Activated T-helper 17 cell treated with anti-CD3 and anti-CD28 coated beads, Interleukin-2, amount 50 U/mL, for 72 hours (primary cell): ENCODE measurements at places on chromosomes 2 and 18. TPM values are rescaled to one million over a fixed set of nuclear protein-coding genes. Genes with fewer than 3 reads are reported as not detected.

DNA sequence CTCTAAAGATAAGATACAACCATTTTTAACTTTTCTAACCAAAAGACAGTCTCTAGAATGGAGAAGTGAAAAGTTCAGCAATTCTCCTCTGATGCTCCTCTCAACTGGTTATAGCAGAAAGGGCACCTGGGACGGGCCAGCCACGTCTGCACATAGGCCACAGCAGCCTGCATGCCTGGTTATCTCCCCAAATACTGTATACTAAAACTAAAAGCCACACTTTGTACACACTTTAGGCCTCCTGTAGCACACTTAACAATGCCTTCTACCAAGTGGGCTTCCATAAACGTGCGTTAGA, 179.1 kb downstream of the ANKRD44 start:
- no peak for ATAC-seq

- no peak for ATAC-seq
These were observed 65.8 kb downstream of the FAM210A start for GRCh38 chr18:13660510-13660909.

- ATAC-seq, result no peak
These were observed 493.0 kb downstream of the PLCL1 start for GRCh38 chr2:198297350-198297749.

DNA sequence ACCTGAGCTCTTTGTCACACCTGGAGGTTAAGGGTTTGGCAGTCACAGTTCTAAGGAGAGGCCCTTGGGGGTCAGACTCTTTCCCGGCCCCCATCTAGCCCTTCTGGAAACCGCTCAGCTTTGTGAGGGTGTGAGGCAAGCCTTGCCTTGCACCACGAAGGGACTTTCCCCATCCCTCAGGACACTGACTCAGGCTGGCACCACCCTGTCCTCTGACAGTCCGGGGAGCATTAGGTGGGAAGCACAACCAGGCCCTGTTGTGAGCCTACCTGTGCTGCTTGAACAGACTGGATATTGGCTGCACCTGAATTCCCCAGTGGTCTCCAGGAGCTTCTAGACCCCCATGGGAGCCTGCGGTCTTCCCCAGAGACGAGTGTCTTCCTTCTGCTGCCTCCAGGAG, 47.0 kb upstream of the GBX2 start:
- ATAC-seq, result no peak

- ATAC-seq, result no peak
These were observed 75.5 kb downstream of the KYNU start for GRCh38 chr2:142952793-142953494.

DNA sequence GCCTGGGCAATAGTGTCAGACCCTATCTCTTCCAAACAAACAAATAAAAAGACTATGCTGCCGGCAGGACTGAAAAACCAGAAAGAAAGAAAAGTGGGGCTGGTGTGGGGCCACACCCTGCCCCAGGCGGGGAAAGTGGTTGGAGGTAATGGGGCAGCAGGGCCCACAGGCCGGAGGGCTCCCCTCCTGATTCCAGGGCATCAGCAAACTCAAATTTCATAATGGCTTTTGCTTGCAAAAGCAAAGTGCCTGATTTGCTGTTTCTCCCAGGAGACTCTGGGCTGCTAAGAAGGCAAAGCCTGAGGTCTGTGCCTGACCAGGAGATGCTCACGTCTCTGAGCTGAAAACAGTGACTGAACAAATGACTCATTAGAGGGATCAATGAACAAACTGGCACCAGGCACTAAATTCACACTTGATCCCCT, 121.9 kb downstream of the HDAC4 start:
- peak; percentile 12 for ATAC-seq

- no peak for ATAC-seq
These were observed 158.5 kb upstream of the ALKAL2 start for GRCh38 chr2:446303-446874.

DNA sequence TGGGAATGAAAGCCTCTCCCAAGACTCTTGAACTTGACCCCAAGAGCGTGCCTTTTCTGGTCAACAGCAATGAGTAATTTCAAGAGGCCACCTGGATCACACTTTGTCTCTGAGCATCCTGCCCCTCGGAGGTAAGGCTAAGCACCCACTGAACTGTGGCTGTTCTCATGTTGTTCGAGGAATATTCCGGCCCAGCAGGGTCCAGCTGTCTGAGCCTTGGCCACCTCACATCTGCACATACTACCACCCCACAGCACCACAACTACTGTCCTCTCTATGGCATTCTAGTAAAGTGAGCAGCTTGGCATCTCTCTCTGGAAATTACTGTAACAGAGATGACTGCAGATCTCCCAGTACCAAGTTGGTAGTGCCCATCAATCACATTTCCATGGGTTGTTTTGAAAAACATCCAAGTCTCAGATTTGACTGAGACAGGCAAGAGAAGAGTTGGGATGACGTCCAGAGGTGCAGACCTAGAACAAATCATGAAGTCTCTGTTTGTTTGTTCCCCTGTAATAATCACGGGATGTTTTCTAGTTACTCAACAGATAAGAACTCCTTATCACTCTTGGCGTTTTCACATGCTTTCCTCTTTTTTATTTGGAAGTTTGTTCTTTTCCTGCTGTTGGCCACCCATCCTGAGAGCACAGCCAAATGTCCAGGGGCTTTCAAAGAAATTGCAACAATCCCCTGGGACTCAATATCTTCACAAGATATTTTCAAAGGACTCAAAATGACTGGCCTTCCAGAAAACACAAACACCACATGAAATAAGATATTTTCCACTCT, 336.0 kb upstream of the TNP1 start:
- no peak for ATAC-seq

DNA sequence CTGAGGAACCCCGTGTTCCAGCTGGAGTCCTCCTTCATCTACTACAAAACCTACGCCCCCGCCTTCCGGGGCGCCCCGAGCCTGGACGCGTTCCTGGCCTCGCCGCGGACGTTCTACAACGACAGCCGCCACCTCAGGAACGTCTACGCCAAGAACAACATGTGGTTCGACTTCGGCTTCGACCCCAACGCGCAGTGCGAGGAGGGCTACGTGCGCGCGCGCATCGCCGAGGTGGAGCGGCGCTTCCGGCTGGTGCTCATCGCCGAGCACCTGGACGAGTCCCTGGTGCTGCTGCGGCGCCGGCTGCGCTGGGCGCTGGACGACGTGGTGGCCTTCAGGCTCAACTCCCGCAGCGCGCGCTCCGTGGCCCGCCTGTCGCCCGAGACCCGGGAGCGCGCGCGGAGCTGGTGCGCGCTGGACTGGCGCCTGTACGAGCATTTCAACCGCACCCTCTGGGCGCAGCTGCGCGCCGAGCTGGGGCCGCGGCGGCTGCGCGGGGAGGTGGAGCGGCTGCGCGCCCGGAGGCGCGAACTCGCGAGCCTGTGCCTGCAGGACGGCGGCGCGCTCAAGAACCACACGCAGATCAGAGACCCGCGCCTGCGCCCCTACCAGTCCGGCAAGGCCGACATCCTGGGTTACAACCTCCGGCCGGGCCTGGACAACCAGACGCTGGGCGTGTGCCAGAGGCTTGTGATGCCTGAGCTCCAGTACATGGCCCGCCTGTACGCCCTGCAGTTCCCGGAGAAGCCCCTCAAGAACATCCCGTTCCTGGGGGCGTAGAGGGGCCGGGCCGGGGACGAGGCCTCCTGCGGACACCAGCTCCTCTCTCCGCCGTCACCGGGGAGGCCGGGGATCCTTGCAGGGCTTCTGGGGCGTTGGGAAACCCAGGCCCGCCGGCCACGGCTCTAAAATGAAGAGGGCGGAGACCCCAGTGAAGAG, 5.3 kb upstream of the NEU4 start:
- ATAC-seq, result peak; percentile 68

GRCh38 chr2:191922736-191923651, 76.1 kb upstream of the CAVIN2 start:
- ATAC-seq, result no peak

DNA sequence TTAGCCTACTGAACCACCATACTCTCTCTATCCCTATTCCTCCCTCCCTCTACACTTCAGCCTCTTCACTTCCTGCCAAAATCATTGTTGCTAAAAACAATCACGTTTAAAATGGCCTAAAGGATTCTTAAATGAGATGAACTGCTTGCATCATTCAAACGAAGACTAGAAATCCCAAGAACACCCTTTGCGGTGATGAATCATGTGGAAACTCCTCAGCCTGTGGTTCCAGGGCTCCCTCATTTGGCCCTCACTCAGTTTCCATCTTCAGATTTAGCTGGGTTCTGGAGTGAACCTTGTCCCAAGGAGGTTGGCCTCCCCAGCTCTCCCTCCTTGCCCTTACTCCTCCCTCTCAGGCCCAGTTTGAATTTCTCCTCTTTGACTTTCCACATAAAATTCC, 125.6 kb upstream of the CDC42EP3 start:
- no peak for ATAC-seq

The LIMS1 gene
- total RNA-seq, result 146 TPM

The CTAGE1 gene
- total RNA-seq, result not detected

The INPP4A gene
- 66.4 TPM for total RNA-seq

The EML6 gene
- total RNA-seq, result 1.0 TPM

The WDR35 gene
- total RNA-seq, result 8.3 TPM

The NPAS2 gene
- total RNA-seq, result 3.9 TPM
